ENCODE measurements at places on chromosomes 6 and 20.

- no peak for DNase-seq
These were observed 50.1 kb downstream of the PHF3 start for GRCh38 chr6:63685446-63686379.

DNA sequence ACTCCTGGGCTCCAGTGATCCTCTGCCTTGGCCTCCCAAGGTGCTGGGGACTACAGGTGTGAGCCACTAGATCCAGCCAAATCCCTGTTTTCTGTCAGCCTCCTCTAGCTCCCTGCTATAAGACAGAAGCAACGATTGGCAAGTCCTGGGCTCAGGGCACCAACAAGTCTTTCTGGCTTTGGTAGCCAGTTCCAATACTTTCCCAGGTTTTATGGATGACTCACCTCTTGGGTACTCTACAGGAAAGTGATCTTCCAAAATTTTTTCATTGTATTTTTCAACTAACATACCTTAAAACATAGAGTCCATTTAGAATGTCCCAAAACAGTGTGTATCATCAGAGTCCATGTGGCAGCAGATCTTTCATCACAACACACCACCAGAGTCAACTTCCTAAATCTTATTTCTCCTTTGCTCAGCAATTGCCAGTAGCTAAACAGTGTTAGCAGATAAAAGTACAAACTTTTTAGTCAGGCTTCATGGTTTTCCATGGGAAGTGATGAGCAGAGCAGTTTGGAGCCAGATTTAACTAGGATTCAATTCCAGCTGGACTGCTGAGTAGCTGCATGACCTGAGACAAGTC, 13.3 kb downstream of the GABBR1 start:
- DNase-seq: no peak

DNA sequence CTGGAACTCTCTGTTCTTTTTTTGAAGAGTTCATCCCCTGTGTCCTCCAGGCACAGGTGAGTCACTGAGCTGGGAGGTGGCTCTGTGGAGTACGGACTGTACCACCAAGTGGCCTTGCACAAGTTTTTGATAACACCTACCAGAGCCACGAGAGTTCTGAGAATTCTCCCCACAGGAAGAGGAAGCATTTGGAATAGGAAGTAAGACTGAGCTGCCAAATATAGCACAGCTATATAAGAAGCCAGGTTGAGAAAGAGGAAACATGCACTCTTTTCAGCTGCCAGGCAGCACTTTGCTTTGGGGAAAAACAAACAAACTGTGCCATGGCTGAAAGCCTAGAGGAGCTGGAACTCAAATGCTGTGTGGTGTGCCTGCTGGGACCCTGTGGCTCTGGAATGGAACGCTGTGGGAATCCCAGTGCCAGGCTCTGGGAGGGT, 70.8 kb upstream of the RIPOR2 start:
- DNase-seq: no peak

DNA sequence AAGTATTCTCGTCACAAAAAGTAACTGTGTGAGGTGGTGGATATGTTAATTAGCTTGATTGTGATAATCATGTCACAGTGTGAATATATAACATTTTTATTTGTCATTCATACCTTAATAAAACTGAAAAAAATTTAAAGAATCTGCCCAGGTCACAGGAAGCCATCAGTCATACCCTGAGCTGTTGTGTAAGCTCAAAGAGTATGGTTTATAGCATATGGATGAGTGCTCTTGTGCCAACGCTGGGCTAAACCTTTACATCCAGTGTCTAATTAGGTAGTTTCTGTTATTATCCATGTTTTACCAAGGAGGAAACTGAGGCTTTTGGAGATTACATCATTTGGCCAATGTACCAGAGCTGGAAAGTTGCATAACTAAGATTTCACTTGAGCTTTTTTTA, 11.4 kb downstream of the PKIG start:
- DNase-seq: no peak

GRCh38 chr6:11387707-11388430, 149.7 kb upstream of the TMEM170B start:
- DNase-seq: no peak

DNA sequence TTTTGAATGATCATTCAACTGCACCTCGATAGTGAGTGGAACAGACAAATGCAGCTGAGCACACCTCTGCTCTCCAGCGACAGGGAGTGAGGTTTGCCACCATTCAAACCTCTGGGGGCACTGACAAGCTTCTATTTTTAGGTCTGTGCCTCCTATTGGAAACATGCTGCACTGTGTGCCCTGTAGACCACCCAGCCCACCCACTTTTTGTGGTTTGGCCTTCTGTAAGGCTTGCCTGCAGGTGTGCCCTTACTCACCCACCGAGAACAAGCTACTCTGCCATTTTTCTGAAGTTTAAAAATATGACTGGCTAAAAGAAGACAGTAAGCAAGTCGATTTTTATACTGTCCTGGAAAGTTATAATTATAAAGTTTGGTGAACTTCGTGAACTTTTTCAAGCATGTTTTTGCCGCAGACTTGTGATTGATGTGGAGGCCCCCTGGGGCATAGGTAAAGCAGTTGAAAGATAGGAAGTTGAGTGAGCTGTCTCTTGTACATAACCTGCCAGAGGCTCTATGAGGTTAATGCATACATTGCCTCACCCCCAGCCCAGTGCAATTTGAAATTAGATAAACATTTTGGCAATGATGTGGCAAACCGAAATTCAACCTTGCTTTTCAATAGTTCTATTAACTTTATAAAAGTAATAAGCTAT, 53.8 kb downstream of the ADGRG6 start:
- no peak for DNase-seq

DNA sequence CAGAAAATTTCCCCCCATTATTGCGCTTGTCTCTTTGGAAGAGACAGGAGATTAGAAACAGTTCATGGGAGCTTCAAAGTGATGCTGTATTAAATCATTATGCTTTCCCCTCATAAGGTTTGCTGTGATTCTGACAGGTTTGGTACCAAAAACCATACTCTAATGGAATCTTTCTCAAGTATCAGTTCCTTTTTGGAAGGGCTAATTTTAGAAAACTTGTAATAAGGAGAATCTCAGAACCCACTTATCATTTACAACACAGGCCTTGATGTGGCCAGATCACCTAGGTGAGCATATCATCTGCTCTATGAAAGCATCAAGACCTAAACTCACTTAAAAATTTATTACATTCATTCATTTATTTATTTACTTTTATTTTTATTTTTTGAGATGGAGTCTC, 51.2 kb downstream of the TP53INP2 start:
- DNase-seq: no peak

DNA sequence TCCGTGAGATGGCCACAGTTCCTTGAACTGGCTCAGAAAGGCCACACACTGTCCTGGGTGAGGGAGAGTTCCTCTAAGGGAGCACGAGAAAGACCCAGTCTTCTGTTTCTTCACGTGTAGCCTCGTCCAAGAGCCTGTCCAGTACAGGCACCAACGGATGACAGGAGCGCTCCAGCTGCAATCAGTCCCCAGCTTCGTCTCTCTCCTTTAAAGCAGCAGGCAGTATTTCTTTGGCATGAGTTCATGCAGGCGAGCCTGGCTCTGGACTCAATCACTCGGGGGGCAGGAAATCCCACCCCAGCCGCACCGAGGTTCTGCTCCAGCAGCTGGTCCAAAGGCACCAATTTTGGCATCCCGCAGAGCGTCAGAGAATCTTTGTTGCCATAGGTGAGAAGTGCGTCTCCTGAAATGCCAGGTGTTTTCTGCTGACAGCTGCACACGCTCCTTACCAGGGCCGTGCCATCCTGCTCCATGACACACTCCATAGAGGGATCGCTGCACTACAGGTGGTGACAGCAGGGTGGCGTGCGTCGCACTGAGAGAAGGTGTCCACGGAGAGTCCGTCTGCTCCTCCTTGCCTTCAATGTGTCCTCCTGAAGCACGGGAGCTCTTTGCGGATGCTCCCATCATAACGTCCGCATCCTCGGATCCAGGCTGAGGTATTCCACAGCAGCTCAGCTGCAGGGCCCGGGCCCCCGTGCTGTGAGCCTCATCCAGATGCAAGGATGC, 59.6 kb upstream of the AFDN start:
- no peak for DNase-seq

GRCh38 chr6:169830876-169831275, 79.5 kb downstream of the ERMARD start:
- no peak for DNase-seq

DNA sequence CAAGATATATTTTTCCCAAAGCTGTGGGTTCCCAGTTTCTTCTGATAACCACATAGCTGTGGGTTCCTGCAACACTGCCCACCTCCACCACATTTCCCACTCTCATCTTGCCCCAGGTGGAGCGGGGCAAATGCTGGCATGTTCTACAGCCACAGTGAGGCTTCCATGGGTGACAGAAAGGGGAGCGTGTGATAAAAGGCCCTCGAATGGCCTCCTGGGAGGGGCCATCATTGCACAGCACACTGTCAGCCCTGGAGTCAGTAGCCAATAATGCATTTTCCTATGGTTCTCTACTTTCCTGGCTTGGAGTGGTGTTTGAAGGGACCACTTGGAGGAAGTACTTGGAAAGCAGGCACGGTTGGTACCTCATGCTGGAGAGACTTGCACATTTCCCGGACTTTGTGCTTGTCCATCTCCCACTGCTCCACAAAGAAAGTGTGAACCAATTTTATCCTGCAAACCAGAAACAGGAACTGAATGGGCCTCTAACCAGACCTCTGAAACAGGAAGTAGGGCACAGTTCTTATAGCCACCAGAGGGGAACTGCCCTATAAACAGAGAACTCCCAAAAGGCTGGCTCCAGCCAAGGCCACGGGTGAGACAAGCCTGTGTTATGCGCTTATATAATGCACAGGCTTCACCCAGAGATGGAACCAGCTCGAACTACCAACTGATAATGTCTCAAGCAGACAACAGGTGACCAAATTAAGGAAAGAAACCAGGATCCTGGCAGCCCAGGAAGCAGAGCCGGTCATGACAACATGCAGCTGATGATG, 8.6 kb downstream of the MAP3K5 start:
- DNase-seq: no peak

- no peak for DNase-seq
These were observed 56.8 kb downstream of the KCNS1 start for GRCh38 chr20:45044084-45044573.

DNA sequence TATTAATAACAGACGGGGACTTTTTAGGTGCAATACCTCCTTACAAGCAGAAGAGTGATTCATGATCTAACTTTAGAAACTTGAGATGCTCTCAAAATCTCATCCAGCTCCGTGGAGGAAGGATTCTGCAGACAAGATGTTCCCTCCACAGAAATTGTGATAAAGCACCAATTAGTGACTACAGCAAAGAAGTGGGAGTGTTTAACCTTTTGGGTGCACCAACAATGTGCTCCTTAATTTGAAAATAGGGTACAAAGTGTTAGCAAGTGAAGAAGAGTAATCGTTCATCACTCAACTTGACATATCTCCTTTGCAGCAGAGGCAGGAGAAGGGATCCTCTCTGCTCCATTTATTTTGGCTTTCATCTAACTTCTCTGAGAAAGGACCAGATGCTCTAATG, 22.8 kb upstream of the SCP2D1 start:
- DNase-seq: no peak

- no peak for DNase-seq
These were observed 559.4 kb upstream of the MANEA start for GRCh38 chr6:95017922-95018321.

GRCh38 chr6:4091941-4092340, 13.0 kb upstream of the FAM217A start:
- DNase-seq: no peak
